ENCODE measurements at places on chromosomes 2 and 18.
A peak's percentile ranks its signal among the peaks of the same experiment; 100 is the strongest.

DNA sequence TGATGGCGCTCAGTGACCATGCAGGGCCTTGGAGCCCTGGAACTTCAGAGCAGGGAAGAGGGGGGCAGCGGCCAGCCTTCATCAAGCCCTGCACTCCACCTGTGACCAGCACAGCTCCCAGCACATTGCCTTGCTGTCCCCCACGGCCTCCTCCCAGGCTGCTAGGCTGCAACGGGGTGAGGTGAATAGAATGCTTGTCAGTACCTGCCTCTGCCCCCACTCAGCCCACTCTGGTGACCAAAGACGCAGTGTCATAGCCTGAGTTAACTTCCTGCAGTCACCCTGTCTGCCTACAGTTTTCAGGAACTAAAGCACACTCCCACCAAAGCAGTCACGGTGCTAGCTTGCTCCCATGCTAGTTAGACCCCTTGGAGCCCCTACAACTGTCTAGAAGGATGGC lies 72.1 kb downstream of the STPG4 start:
- DNase-seq: no peak

- no peak for DNase-seq
These were observed 32.7 kb upstream of the PRLH start for GRCh38 chr2:237533668-237534161.

DNA sequence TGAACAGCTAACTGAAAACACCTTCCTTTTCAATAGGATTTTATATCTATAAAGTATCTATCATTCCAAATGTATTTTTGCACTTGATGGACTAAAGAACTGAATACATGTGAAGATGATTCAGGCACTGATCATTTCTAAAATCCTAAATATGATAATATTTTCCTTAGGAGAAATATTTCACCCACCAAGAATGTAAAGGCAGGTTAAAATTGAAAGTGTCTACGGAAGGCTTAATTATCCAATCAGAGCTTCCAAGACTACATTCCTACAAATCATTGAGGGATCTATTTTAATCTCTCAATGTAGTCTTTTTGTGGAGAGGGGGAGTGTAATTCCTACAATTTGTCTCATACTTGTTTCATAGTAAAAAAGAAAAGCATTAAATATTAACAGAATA lies 3.6 kb downstream of the GALNT3 start:
- DNase-seq: no peak

GRCh38 chr2:57693965-57694364 lies 352.6 kb upstream of the VRK2 start:
- no peak for DNase-seq

- no peak for DNase-seq
These were observed 38.8 kb downstream of the ITGB1BP1 start for GRCh38 chr2:9384521-9384920.

GRCh38 chr2:168422584-168422983 lies 33.5 kb upstream of the CERS6 start:
- DNase-seq: no peak

- DNase-seq: no peak
These were observed 404 bp upstream of the AKAIN1 start for GRCh38 chr18:5197461-5197860.

DNA sequence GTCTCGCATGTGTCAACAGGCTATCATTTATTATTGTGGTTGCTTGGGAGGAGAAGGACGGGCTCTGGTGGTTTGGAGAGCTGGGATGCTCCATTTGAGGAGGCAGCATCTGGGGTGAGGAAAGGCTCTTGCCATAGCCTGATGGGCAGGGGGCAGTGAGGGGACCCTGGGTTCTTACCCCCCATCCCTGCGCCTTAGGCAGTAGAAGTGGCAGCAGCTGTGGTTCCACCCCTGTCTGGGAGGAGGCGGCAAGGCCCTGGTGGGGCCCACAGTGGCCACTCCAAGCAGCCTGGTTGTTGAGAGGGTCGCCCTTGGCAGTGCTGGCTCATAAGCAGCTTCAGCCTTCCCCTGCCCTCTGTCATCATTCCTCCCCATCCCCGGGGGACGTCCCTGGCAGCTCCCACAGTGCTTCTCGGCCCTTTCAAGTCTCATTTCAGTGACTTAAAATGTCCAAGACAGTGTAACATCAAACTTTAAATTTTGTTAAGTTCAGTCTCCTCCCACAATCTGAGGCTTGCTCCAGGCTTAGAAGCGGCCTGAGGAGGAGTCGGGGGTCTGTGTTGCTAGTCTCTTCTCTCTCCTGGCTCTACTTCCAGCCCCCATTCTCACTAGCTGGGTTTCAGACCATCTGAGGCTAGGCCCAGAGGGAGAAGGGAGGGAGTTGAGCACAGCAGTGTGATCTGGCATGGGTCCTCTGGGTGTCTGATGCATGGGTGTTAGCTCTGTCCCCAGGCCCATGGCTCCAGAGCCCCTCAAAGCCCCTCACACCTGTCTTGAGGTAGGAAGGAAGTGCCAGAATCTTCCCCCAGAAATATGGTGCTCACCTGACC lies 34.9 kb upstream of the PTPN4 start:
- no peak for DNase-seq

GRCh38 chr2:241935314-241935713 lies 65.8 kb downstream of the RTP5 start:
- no peak for DNase-seq

DNA sequence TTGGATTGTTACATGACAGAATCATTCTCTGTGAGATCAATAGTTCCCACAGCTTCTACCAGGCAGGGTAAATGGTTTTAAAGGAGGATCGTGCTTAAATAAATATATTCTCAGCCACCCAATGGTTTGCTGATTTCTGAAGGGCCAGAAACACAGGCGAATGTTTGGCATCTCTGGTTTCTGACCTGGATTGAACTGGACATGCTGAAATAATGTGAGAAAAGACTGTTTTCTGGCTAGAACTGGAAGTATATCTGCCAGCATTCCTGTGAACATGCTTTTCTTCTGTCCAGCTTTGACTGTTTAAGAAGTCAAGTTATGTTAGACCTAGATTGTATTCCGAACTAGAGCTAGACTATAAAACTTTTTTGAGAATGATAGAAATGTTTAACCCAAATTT lies 77.1 kb upstream of the COL3A1 start:
- DNase-seq: no peak

DNA sequence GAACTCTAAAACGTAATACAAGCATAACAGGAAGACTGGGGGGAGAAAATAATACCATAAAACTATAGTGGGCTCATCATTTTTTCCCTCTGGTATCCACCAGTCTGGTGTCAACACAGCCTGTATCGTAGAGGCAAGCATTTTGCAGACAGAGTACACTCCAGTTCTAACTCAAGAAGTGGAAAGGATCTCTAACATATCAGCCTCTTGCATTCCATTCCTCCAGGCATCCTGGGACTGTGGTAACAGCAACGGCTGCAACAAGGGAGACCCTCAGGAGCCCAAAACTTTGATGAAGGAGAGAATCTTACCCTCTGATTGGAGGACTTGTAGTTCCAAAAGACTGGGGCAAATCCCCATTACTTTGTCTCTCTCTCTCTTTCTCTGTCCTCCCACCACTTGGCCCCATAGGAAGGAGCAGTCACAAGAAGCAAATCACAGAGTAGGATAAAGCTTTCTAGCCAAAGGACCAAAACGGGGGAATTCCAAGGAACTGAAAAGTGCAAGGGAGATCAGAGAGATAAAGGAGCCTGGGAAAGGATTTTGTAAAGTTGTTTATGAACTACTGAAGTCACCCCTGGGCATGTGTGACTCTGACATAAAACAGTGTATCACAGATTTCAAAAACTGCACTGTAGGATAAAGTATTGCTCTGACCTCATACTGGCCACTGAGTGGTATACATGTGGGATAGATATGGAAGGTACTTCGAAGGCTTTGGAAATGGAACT lies 11.9 kb downstream of the FRZB start:
- no peak for DNase-seq

- DNase-seq: no peak
These were observed 89.5 kb downstream of the ZFP36L2 start for GRCh38 chr2:43136876-43137275.

GRCh38 chr2:231051116-231051515 lies 5.6 kb upstream of the PSMD1 start:
- DNase-seq: no peak

DNA sequence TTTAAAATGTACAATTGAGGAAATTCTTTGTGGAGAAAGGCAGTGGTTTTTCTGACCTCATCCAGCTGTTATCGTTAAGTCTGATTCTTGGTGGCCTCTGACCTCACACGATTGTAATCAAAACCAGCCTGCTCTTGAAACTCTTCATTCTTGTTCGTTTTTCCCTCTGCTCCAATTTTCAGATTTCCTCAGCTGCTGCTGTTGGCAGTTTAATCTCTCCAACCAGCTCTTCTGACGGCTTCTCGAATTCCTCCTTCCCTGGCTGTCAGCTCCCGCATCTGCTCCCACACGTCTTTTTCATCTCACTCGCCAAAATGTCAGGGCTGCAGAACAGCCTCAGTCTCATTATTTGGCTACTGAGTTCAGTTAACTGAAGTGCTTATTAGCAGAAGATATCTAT lies 136.1 kb downstream of the DCDC2C start:
- no peak for DNase-seq

- peak; percentile 59 for DNase-seq
These were observed 9.5 kb downstream of the COPS7B start for GRCh38 chr2:231795525-231796327.

GRCh38 chr2:215919624-215920243 lies 93.6 kb downstream of the MREG start:
- no peak for DNase-seq

GRCh38 chr18:9210966-9211365 lies 74.4 kb downstream of the ANKRD12 start:
- DNase-seq: no peak

GRCh38 chr2:120599656-120600055 lies 136.0 kb upstream of the GLI2 start:
- no peak for DNase-seq

- DNase-seq: no peak
These were observed 47.3 kb downstream of the COA5 start for GRCh38 chr2:98561018-98561417.

DNA sequence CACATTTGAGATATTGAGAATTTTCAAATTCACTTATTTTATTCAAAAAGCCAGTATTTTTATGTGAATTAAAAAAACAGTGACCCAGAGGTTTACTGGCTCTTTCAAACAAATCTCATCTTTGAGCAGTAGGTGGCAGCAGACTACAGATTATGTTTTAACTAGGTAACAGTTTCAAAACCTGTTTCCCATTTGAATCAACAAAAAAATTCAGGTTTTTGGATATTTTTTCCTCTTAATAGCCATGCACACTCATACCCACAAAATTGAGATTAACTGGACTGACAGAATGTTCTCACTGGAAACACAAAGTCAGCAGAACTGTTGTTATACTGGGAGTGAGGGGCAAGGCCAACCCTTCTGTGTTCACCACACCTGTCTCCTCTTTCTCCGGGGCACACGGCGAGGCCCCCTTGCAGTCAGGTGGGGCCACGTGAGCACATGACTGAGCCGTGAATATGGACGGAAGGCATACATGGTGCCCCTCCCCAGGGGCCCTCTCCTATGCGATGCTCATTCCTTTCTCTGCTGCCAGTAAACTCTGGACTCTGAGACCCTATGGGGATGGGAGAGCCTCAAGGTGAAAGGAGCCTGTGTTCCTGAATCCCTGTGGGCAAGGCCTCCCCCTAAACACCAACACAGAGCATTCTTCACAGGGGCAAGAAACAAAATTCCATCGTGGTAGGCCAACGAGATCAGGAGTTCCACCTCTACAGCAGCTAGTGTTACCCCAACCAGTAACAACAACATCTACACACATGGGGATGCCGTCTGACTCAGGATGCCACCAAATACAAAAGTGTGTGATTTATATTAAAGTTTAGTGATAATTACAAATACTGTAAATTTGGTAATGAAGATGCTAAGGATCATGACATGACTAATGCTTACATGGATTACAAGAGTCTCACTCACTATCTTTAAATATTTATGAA lies 80.4 kb downstream of the LPIN2 start:
- DNase-seq: no peak

DNA sequence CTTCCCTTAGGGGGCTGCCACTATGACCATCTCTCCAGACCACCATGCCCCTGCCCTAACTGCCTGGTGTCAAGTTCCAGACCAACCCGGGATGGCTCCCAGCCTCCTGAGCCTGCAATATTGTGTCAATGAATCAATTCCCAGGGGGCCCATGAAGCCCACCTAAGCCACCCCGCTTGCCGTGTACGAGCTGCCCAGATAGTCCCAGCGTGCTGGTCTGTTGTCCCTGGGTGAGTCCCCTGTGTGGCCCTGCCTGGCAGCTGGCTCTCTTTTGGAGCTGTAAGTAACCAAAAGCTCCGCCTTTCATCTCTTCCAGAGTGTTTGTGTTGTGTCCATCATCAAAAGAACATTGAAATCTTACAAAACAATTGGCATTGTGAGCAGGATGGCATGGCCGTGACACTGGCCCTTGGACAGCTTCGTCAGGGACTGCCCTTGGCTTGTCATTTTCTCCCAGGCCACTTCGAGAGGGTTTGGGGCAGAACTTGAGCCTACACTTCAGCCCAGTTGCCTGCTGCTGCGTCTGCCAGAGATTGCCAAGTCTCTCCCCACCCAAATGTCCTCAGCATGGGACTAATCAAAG lies 11.3 kb upstream of the MAL start:
- no peak for DNase-seq

GRCh38 chr2:115976916-115977315 lies 1534.5 kb downstream of the DPP10 start:
- DNase-seq: no peak

DNA sequence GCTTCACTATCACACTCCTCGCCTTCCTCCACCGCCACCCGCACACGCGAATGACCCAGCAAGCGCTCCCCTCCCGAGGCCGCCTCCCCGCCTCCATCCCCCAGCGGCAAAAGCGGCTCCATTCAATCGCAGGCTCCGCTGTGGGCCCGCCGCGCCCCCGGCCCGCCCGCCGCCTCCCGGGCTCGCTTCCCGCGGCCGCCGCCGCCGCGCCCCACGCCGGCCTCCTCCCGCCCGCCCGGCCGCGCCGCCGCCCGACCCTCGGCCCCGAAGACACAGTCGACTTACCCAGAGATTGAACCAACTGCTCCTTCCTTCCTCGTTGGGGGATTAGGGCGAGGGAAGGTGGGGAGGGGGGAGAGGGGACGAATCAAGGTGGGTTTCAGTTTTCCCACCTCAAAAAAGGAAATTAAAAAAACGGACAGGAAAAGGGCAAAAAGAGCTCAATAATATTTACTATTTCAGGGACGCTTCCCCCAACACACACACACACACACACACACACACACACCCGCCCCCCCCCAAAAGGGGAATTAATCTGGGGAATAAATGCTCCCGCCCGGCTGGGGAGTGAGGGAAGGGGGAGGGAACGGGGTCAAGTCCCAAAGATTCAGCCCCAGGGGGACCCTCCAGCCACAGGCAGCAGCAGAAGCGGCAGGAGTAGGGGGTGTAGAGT lies 743 bp downstream of the XPO1 start:
- peak; percentile 15 for DNase-seq

DNA sequence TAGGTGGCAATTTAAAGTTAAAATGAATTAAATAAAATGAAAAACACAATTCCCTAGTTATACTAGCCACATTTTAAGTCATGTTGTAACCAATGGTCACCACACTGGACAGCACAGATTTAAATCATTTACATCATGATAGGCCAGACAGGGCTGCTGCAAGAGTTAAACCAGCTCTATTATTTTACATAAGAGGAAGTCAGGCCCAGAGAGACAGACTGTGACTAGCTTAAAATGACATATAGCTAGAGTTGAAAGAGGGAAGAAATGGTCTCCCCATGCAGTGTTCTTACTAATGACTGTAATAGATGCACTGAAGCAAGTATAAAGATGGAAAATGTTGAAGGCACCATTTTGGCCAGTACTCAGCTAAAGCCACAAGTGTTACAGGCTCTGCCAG lies 69.6 kb downstream of the SLC66A3 start:
- no peak for DNase-seq
